ENCODE measurements at places on chromosomes 11 and 22.

GRCh38 chr11:111635706-111636045 lies 33.4 kb downstream of the SIK2 start:
- no peak for DNase-seq

DNA sequence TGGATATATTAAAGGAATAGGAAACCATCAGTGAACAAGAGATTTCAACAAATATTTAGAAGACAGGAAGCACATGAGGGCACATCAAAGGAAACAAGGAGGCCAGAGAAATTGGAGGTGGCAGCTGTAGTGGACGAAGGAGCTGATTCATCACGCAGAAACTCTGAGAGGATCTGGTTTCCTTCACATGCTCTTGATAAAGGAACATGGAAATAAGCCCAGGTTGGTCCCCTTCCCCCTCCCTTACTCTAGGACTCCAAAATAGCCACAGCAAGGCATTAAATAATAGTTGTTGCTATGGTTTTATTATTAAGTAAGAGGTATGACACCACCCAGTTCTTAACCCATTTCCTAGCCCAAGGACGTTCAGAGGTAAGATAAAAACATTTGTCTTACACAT lies 11.3 kb downstream of the IZUMO1R start:
- no peak for DNase-seq

DNA sequence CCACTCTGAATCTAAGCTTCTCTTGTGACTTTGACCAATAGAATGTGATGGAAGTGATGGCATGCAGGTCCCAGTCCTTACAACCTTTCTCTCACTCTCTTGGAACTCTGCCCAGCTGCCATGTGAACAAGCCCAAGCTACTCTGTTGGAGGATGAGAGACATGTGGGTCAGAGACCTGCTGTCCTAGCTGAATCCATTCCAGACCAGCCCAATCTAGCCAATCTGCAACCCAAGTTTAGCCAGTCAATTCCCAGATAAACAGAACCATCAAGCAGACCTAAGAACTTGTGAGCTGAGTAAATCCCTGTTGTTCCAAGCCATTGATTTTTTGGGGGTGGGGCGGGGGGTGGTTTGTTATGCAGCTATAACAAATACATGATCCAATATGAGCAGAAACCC lies 69.2 kb upstream of the GRK3 start:
- DNase-seq, result no peak

DNA sequence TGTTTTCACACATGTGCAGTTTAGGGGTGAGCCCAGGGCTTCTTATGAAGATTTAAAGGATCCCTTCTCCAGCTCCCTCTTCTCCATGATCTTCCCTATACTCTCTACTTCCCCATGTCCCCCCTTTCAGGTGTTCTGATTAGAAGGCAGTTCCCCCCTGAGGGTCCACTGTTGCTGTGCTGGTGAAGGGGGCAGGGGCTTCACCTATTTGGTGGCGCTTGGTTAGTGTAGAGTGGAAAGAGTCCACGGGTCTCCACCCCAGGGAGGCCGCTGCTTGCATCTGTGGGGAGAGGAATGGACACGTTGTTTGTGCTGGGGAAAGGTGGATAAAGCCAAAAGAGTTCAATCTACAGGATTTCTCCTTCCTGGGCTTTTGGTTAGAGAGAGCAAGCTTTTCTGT lies 49.3 kb downstream of the BCR start:
- DNase-seq, result no peak

GRCh38 chr11:76629853-76630599 lies 40.5 kb downstream of the LRRC32 start:
- peak; percentile 88 for DNase-seq

DNA sequence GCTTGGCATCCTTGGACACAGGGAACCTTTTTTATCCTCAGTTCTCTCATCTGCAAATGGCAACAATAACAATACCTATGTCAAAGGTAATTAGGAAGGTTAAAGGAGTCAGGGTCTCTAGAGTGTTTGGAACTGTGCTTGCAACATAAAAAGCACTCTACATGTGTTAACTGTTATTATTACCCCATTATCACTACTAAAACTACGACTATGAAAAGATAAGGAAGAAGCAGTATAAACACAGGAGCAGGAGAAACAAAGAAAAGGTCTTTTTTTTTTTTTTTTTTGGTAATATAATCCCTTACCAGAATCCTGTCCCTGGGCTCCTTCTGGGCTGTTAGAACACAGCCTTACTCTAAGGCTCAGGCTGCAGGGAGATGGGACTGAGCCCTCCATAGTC lies 348.2 kb downstream of the CADM1 start:
- DNase-seq, result no peak

- no peak for DNase-seq
Observed at GRCh38 chr11:130037881-130038585, 31.7 kb upstream of the APLP2 start.

- DNase-seq, result no peak
Observed at GRCh38 chr11:119365071-119365591, 16.4 kb downstream of the USP2 start.
